ENCODE measurements at places on chromosomes 12 and 14.

GRCh38 chr14:60164404-60164711 lies 840 bp downstream of the DHRS7 start:
- DNase-seq, result no peak

GRCh38 chr12:80681287-80681686 lies 26.1 kb upstream of the MYF6 start:
- DNase-seq, result no peak

- DNase-seq, result no peak
These were observed 14.5 kb upstream of the MAP1LC3B2 start for GRCh38 chr12:116544656-116545055.

DNA sequence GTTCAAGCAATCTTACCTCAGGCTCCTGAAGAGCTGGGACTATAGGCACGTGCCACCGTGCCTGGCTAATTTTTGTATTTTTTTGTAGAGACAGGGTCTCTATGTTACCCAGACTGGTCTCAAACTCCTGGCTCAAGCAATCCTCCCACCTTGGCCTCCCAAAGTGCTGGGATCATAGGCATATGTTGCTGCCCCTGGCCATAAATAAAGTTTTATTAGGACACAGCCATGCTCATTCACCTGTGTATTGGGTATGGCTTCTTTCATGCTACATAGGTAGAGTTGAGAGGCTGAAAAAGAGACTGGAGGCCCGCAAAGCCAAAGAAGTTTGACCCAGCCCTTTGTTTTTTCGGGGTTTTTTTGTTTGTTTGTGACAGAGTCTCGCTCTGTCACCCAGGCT lies 61.7 kb upstream of the NCOR2 start:
- no peak for DNase-seq

GRCh38 chr14:74863274-74863673 lies 12.7 kb downstream of the PROX2 start:
- no peak for DNase-seq

DNA sequence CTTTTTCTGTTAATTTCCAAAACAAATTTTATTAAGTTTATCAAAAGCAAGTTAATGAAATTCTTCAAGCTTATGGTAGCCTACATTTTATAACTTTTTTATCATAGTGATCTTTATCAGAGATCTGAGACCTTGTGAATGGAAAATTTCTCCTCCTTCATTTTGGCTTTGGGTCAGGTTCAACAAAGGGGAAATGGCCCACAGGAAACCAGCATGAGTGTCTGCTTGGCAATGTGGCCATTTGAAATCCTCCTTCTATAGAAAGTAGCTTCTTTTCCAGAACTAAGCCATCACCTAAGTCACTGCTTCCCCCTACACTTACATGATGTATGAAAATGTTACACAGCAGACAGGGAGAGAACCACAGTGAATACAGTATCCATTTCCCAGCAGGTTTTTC lies 1.6 kb downstream of the RHOJ start:
- no peak for DNase-seq

GRCh38 chr14:95294834-95295599 lies 24.7 kb downstream of the CLMN start:
- no peak for DNase-seq

DNA sequence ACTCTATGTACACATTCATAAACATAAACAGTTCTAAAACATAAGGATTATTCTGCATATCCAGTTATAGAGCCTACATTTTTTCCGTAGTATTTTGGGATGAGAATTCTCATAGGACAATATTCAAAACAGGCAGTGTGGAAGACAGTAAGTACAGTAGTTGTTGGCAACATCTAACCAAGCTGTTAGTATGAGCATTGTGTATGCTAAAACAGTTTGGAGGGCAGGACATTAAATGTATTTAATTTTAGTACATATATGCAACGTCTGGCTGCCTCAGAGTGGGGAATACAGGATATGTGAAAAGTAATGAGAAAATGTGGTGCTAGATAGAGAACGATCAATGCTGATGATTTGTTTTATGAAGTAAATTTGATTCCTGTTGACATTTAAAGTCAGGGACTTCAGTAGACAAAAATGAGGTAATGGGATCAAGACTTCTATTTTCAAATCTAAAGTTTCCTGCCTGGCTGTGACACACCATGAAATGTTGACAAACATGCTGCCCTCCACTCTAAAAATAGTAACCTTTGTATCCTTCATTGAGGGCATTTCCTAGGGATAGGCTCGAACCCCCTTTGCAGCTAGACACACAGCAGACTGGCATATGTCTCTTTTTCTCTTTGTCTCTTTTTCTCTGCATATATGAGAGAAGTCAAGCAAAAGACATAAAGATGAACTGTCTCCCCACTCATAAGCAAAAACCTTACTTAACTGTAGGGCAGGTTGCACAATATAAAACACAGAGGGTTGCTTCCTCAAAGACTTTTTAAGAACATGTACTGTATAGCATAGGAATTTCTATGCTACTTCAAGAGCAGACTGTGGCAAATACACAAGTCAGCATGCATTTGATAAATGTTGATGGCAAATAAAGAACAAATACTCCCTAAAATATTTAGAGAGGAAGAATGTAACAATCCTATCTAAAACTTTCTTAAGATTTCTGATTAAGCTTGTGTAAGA lies 75.5 kb upstream of the GTF2A1 start:
- DNase-seq, result no peak

- DNase-seq, result no peak
These were observed 24.9 kb downstream of the PGAM5 start for GRCh38 chr12:132735496-132735895.

DNA sequence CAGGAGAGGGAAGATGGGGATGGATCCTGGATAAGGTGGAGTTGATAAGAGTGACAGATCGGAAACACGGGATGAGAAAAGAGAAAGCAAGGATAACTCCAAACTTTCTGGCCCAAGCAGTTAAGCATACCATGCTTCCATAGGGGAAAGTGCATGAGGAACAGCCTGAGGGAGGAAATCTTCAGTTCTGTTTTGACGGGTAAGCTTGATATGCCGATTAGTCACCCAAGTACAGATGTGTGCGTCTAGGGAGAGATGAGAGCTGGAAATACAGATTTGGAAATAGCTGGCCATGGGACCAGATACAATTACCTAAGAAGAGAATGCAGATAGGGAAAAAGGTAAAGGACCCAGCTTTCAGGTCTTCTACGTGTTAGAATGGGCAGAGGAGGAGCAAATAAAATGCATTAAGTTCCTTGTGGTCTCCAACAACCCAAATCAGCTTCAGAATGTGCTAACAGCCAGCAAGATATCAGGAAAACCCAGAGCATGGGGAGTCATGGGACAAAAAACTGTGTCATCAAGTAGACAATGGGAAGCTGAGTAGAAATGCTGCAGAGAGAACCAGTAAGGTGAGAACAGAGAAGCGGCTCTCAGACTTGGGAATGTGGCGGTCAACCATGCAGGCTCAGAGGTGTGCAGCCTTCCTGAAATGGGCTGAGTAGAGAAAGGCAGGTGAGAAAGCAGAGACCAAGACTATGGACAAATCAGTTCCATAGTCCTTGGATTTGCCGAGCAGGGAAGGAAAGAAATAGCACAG lies 56.3 kb downstream of the PPP1R36 start:
- no peak for DNase-seq

All from T-helper 17 cell (primary cell).